ENCODE measurements at places on chromosomes 13 and 19.

DNA sequence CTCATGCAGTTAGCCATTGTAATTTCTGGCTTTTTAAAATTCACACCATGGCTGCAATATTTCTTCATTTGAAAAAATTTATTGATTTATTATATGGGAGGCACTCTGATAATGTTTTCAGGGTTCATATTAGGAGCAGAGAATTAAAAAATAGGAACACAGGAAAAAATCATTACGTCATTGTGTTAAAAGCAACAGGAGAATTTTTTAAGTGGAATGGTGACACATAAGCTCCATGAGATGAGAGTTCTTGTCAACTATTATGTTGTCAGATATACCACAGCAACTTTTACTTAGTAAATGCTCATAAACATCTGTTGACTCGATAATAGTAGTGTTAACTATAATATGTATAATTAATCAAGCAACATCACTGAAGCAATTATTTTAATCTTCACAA is 400.1 kb downstream of the TDRD3 start:
- no peak for DNase-seq

GRCh38 chr19:46984077-46985010 is 35.3 kb upstream of the NPAS1 start:
- no peak for DNase-seq

GRCh38 chr13:46160471-46161066 is 21.4 kb downstream of the LCP1 start:
- peak; percentile 29 for DNase-seq

- no peak for DNase-seq
Measured at GRCh38 chr13:39039041-39039440, 785 bp downstream of the NHLRC3 start.

DNA sequence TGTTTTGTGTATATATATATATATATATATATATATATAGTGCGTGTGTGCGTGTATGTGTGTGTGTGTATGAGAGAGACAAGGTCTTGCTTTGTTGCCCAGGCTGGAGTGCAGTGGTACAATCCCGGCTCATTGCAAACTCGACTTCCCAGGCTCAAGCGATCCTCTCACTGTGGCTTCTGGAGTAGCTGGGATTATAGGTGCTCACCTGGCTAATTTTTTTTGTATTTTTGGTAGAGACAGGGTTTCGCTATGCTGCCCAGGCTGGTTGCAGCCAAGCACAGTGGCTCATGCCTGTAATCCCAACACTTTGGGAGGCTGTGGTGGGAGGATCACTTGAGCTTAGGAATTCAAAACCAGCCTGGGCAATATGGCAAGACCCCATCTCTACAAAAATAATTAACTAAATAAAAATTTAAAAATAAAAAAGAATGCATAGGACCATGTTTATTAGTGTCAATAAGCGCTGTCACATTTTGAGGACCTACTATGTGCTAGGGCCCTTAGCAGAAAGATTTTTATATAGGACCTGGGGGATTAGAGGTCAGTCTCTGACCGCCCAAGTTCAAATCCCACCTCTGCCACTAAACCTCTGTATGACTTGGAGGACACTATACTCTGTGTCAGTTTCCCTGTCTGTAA is 1.8 kb downstream of the PVR start:
- DNase-seq, result no peak

DNA sequence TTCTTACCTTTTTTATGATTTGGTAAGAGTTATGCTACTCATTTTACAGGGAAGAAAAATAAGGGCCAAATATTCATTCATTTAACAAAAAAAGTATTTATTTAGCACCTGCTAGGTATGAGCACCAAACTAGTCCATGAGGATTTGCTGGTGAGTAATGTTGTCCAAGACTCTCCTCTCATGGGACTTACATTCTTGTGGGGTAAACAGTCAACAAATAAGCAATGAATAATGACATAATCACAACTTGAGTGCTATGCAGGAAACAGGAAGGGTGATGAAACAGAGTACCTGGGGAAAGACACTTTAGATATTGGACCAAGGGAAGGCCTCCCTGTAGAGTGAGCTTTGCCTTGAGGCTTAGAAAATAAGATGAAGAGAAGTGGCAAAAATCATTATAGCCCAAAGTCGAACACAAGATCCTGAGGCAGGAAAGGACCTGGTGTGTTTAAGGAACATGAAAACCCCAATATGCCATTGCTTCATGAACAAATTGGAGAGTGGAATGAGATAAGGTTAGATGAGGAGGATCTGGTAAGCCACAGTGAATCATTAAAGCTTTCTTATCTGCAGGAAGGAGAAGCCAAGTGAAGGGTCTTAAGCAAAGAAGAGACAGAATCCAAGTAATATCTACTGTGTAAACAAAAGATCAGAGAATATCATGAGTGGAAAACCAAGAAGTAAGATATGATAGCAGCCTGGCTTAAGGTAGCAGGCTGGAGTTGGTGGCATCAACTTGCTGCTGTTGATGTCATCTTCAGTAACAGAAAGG is 294.5 kb upstream of the NBEA start:
- DNase-seq, result no peak

DNA sequence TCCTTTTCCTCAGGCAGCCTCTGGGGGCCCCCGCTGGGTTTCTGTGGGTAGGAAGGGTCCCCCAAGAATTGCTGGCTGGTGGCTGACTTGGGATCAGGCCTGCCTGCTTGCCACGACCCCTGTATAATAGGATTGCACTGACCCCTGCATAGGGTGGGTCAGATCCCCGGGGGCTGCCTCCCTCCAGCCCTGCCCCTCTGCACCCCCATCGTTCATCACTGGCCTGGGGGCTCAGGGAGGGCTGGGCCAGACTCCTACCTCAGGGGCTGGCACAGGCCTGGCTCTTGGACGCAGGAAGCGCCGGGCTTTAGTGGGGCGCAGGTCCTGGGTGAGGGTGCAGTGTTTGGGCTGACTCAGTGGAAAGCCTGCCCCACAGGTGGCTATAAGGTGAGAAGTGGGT is 10.6 kb downstream of the NDUFB7 start:
- DNase-seq, result no peak

DNA sequence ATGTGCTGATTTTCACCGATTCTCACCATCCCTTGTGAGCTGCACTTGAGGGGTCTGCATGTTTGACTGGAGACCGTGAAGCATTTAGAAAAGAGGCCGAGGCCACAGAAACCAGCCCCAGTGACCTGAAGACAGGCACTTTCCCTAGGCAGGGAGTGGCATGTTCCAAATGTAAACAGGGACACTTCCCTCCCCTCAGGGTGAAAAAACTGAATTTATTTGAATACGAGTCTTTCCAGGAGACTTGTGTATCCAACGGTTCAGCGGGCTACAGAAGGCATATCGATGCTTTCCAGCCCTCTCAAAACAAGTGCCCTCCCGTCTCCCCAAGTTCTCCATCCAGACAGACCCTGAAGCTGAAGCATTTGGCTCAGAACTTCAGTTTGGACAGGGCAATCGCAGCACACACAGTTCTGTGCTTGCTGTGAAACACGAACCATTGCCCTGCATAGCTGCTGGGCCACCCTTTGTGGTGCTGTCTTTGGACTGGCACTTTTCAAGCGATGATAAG is 106.1 kb downstream of the ZIC5 start:
- DNase-seq, result no peak

GRCh38 chr13:114339857-114340534 is 25.7 kb downstream of the CHAMP1 start:
- DNase-seq, result peak; percentile 55

DNA sequence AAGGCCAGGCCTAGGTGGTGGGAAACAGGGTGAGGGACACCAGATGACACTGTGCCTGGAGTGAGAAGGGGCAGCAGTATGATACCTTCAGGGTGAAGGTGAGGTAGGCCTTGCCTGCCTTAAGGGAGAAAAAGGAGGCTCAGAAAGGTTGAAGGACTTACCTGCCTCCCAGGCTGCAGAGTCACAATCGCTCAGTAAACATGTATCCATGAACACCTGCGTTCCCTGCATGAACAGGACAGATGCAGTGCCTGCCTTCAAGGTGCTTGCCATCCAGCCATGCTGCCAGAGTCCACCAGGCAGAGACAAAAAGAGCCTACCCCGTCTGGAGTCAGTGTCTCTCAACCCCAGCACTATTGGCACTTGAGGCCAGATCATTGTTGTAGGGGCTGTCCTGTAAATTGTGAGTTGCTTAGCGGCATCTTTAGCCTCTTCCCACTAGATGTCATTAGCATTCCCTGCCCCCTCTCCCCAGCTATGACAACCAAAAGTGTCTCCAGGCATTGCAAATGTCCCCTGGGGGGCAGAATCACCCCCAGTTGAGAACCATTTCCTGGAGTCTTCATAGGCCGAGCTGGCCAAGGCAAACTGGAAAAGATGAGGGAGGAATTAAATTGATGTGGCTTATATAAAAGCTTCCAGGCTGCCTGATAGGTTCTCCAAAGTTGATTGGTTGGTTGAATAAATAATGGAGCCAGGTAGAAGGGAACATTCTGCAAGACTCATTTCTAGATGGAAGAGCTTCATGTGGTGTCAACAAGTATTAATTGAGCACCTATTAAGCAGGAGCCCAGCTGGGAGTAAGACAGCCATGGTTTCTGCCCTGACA is 1.7 kb downstream of the MAP3K10 start:
- DNase-seq, result no peak

GRCh38 chr13:38309397-38309796 is 40.3 kb upstream of the UFM1 start:
- no peak for DNase-seq

GRCh38 chr13:44769686-44770085 is 193.6 kb upstream of the TSC22D1 start:
- no peak for DNase-seq

GRCh38 chr19:49421039-49421877 is 2.0 kb downstream of the PTH2 start:
- DNase-seq, result no peak

DNA sequence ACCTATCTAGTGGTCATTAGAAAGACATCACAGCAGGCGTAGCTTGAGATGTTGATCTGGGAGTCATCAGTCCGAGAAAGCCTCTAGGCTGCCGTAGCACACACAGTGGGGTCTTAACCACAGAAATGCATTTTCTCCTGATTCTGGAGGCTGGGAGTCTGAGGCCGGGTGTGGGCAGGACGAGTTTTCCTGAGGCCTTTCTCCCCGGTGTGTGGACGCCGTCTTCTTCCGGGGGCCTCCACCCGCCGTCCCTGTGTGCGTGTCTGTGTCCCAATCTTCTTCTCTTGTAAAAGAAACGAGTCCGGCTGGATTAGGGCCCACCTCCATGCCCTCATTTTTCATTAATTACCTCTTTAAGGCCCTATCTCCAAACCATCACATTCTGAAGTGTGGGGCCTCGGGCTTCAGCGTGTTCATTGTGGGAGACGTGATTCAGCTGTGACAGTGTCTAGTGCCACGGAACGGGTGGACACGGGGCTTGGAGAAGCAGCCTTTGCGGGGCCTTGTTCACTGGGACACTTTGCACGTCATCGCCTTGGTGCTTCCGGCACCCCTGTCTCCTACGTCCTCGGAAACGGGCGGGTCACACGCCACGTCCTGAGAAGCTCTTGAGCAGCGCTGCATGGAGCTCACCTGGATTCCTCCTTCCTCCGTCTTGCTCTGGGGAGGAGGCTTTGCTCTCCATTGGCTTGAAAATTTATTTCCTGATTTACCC is 208.9 kb upstream of the SOX1 start:
- no peak for DNase-seq

GRCh38 chr13:39982745-39983144 is 327.3 kb downstream of the COG6 start:
- DNase-seq, result no peak

DNA sequence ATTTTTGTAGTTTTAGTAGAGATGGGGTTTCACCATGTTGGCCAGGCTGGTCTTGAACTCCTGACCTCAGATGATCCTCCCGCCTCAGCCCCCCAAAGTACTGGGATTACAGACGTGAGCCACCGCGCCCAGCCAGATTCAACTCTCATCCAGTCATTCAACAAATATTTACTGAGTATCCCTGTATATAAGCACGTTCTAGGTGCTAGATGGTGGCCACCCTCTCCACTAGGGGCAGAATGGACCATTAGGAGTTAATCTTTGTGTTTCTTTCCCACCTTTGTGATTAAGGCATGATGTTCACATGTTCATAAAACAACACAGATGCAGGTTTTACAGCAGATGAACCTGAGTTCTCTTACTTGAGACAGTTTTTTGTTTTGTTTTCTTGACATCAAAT is 7.3 kb downstream of the SHKBP1 start:
- no peak for DNase-seq

GRCh38 chr19:15874821-15875474 is 22.9 kb downstream of the CYP4F2 start:
- DNase-seq, result no peak
